Fibroblast of pulmonary artery (primary cell): ENCODE measurements at places on chromosomes 4 and X.

- no peak for DNase-seq
Measured at GRCh38 chrX:11648705-11649519, 16.8 kb downstream of the ARHGAP6 start.

DNA sequence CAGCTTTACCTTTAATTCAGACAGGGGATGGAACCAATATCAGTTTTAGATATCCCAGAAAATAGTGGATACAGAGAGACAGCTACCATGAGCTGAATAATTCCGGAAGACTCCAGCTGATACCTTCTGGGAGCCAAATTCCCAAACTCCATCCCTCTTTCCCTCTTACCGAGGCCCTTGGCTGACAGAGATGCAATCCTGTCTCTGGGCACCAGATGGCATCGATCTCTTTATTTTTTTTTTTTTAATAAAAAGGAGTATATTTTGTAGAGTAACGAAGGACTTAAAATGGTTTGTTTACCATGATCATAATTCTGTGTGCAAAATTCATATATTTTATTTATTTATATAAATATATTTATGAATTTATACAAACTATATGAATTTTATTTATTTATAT, 31.0 kb downstream of the RAB40A start:
- DNase-seq: peak; percentile 39

DNA sequence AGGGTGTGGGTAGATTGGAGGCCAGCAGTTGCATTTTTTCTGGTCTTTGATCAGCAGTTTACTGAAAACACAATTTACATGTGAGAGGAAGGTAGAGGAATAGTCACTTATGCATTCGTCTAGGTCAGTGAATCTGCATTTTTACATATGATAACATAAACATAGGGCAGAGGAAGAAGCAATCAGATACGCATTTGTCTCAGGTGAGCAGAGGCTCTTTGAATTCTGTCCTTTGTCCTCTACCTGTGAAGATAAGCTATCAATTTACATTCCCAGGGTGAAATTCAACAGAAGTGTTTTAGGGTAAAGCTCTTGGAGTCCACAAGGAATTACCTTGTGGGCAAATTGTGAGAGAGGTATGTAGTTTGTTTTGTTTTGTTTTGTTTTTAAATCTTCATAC, 306.5 kb downstream of the MAGEB5 start:
- DNase-seq: no peak

- DNase-seq: no peak
Measured at GRCh38 chrX:17792826-17793225, 55.5 kb downstream of the SCML1 start.

DNA sequence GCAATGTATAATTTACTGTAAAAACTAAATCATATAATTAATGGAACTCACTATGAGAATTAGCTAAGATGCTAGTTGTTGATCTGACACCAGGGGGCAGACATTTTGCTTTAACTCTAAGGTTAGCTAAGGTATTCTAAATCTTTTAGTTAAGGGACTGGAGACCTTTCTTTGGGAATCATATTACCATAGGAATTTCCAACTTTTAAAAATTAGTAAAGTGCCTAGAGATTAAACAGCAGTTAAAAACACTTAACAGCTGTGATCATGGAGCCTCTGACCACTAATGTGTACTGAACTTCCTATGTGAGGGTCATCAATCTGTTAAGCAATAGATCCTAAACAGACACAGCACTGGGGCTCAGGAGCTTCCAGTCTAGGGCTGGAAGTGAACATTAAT, 226.6 kb downstream of the NSUN7 start:
- DNase-seq: peak; percentile 79

DNA sequence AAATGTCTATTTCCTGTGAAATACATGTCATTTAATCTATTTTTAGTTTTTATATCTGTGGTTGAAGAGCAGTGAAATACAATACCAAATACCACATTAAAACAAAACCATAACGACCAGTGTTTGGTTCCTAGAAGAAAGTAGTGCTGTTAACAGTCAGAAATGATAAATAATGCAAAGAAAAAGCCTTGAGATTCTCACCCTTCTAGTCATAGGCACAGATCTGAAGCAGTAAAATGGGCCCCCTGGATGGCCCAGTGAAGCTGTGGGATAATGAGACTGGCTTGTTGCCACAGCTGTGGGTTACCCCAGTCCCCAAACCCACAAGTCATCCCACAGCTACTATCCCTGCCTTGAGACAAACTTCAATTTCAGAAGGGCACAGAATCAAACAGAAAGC, 137.3 kb upstream of the RPL34 start:
- no peak for DNase-seq

GRCh38 chr4:161792991-161793390, 370.8 kb downstream of the FSTL5 start:
- no peak for DNase-seq

- DNase-seq: no peak
Measured at GRCh38 chr4:86357608-86358007, 2.2 kb downstream of the MAPK10 start.

DNA sequence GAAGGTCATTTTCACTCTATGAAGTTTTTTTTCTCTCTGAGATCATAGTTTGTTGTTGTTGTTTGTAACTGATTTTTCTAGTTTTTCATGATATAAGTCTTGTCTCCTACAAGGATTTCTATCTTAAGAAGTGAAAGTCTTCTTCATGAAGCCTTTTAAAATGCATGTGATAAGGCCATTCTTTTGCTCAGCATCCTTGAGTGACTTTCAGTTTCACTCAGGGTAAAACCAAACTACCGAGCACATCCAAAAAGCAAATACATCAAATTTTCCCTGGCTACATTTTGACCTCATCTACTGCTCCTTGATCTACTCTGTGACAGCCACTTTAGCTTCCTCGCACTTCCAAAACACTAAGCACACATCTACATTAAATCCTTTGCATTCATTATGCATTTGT, 580.7 kb downstream of the KCTD8 start:
- no peak for DNase-seq

- DNase-seq: peak; percentile 29
Measured at GRCh38 chrX:12489341-12489740, 301.9 kb upstream of the PRPS2 start.
